ENCODE measurements at places on chromosomes 2 and 18.

- no peak for DNase-seq
Measured at GRCh38 chr2:141341444-141341843, 789.4 kb downstream of the LRP1B start.

DNA sequence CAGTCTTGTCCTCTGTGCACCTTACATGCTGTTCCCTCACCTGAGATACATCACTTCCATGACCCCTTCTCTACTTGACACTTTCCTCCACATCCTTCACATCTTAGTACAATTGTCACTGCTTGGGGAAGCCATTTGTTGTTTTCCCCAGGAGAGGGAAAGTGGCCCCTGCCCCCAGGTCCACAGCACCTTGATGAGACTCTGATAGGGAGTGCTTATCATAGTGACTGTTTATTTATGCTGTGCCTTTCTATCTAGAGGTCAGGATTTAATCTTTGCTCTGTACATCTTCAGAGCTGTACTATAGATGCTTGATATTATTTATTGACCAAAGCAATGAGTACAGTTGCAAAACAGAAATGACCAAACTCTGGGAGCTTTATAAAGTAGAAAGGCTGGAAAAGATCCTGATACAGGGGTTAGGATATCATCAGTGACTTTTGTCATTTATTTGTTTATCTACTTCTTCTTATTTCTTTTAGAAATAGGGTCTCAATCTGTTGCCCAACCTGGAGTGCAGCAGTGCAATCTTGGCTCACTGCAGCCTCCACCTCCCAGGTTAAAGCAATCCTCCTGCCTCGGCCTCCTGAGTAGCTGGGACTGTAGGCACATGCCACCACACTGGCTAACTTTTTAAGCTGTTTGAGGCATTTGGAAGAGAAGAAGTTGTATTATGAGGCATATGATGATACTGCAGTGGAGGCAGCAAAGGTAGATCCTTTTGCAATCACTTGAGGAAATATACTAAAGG lies 94.2 kb downstream of the MEIS1 start:
- no peak for DNase-seq

DNA sequence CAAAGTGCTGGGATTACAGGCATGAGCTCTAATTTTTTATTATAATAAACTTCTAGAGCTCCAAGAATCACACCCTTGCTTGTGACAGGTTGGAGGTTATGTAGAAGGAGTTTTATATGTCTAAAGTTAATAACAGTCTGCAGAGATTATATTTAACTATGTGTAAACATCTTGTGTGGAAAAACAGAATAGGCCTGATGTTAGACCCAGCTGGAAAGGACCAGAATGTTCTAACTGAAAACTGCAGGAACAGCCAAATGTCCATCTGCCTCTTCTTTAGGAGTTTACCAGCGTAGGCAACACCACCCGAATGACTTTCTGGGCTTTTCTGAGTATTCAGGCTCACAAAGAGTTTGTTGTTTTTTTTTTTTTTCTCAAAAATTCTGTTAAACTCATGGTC lies 67.1 kb upstream of the CDCA7 start:
- DNase-seq: no peak

- DNase-seq: no peak
Measured at GRCh38 chr18:79741362-79741700, 56.4 kb upstream of the KCNG2 start.

DNA sequence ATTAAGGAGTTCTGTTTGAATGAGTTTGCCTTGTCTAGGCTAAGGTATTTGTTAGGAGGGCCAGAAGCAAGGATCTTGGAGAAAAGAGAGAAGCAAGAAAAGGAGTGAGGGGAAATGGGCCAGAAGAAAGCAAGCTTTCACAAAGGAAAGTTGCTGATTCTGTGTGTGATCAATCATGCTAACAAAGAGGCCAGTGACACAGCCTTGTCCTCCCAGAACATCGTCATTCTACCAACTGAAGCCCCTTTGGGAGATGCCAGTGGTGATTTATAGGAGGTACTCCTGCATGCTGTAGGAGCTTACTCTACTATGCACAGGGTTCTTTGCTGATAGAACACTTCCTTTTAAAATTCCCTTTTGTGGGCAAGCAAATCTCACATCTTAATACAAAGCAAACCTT lies 449.2 kb upstream of the SPRED2 start:
- DNase-seq: no peak

DNA sequence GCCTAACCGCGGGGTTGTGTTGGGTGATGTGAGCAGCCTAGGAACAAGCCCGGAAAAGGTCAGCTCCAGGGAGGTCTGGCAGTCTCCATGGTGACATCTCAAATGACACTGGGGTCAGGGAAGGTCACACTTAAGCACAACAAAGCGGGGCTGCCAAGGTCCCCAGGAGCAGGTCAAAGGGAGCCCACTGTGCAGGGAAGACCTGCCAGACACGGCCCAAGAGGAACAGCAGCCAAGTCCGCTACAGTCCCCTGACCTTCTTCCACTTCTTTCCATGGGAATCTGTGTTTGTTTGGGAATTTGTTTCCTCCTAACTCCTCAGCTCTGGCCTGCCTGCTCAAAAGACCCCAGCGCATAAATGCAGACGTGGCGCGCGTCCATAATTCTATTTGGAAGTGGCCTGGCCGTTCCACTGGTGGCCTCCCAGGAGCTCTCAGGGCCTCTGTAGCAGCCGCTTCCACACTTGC lies 232.1 kb upstream of the COPS8 start:
- DNase-seq: no peak

- peak; percentile 2 for DNase-seq
Measured at GRCh38 chr2:28082131-28082530, 191.6 kb downstream of the BABAM2 start.

DNA sequence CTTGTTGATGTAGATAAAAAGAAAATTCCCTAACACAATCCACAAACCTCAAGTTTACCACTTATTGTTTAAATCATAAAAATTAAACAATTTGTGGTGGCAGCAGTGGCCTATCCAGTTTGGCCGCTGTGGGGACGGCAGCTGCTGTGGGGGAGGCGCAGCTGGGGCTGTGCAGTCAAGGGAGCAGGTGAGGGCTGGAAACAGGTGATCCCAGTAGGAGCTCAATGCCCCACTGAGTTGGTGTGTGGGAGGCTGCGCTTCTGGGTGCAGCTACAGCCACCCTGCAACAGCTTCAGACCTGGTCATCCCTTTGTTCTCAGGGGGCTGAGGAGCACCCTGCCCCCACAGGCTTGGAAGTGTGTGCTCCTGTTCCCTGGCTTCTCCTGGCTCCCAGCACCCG lies 266.0 kb upstream of the FSIP2 start:
- DNase-seq: no peak

GRCh38 chr2:1677821-1678165 lies 66.5 kb downstream of the PXDN start:
- no peak for DNase-seq

GRCh38 chr2:120245520-120246332 lies 6.9 kb upstream of the RALB start:
- no peak for DNase-seq

All from stimulated activated naive CD4-positive, alpha-beta T cell (primary cell).